ENCODE measurements at places on chromosomes 1 and 21.

DNA sequence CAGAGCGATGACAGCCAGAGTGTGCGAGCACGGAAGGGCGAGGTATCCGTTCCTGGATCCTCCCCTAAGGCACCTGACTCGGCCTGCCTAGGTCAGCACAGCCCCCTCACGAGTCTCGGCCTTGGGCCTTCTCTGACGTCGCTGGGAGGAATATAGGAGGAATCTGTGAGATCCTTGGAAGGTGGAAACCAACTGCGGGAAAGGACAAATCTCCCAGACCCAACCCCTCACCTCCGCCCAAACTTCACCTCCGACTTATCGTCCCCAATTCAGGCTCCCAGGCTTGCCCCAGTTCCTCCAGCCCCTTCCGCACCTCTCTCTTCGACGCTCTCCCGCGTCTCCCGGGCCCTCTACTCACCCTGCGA lies 494 bp downstream of the APH1A start:
- no peak for DNase-seq

GRCh38 chr21:41453761-41454160 lies 27.7 kb downstream of the MX1 start:
- no peak for DNase-seq

GRCh38 chr1:45490121-45490625 lies 790 bp downstream of the TESK2 start:
- no peak for DNase-seq

- no peak for DNase-seq
Measured at GRCh38 chr1:195236991-195237889, 1371.0 kb downstream of the KCNT2 start.

- no peak for DNase-seq
Measured at GRCh38 chr1:31041529-31041928, 24.0 kb downstream of the PUM1 start.

GRCh38 chr1:65323246-65323645 lies 13.9 kb downstream of the DNAJC6 start:
- no peak for DNase-seq

DNA sequence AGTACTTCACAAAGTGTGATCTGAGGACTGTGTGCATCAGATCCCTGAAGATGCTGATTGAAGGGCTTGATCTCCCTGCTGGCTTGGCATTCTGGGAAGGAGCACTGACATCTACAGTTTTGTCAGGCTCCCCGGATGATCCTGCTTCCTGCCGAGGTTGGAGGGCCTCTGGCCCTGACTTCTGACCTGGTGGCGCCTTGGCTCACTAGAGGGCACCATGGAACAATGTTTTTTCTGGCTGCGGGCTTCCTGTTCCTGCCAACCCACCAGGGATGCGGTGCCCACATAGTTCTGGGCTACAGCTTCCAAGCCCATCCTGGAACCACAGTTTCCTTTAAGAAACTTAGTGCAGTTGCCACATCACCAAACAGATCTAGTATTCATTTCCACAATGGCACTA lies 38.8 kb upstream of the RASAL2 start:
- DNase-seq, result no peak

DNA sequence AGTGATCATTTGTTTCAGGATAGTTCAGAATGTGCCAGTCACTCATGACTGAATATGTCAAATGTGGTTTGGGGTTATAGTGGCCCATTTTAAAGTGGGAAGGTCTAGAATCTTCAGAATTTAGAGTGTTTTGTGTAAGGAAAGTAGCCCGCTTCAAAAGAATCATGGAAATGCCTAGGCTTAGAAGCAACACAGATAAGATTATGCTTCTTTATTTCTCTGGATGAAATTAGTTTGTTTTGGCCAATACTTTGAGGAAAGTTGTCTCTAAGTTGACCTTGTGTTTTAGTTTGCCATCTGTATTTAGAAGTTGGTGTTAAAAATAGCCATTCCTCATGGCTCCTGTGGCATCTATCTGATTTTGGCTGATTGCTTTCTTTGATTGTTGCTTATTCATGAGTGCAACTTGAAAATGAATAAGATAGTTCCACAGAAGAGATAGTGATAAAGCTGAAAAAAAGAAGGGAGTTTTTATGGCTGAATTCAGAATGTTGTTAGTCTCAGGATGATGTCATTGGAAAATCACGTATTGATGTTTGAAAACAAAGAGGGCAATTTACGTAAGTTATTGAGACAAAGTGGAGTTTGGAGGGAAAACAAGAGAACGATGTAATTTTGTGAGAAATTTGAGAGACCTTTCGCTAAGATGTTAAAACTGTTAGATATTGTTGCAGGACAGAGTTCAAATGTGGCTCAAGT lies 71.9 kb downstream of the PLA2G4A start:
- DNase-seq, result no peak

DNA sequence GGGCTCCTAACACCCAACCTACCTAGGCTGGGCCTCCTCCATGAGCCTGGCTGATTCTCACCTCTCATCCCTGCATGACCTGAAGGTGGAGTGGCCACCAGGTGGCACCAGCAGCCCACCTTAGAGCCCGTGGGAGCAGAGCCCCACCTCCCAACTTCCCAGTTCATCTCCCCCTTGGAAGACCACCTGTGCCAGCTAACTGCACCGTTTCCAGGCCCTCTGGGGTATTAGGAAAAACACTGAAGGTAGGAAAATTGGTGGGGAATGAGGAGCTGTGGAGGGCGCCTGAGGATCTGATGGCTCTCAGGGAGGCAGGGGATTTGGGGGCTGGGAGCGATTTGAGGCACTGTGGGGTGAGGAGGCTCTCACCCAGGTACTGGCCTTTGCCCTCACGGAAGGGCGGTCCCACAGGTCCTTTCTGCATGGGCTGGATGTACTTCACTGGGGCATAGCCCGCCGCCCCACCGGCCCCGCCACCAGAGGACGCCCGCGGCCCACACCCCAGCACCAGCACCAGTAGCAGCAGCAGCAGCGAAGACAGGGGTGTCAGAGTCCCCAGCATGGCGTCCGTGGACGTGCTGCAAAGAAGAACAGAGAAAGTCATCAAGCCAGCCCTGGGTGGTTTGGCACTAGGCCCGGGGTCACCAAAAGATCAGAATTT lies 11.1 kb downstream of the ADPRS start:
- DNase-seq, result peak; percentile 93

DNA sequence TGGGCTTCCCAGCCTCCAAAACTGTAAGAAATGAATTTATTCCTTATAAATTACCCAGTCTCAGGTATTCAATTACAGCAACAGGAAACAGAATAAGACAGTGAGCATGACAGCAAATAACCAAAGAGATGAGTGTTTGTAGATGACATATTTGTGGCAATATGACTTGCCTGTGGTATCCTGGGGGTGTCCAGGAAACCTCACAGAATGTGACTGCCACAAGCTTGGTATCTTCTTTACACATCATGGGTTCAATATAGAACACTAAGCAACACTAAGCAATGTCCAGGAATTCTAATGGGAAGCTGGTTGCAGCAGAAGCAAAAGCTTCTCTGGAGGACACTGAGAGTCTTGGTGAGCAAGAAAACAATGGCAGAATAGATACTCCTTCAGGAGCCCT lies 236.4 kb upstream of the BEND5 start:
- DNase-seq, result no peak

DNA sequence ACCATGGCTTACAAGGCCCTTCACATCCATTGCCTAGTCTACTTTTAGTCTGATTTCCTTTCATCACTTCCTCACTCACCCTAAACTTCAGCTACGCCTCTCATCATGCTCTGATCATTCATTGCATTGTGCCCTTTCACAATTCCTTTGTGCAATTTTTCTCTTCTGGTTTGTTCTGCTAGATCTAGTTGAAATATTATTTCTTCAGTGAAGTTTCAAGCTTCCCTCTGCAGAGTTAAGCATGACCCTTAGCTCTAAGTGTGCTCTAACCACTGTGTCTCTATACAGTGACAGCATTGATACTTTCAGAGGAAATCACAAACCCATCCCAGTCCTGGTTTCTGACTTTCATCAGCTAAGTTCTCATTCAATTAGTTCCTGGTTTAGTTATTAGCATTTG lies 166.1 kb downstream of the PLA2G4A start:
- no peak for DNase-seq

DNA sequence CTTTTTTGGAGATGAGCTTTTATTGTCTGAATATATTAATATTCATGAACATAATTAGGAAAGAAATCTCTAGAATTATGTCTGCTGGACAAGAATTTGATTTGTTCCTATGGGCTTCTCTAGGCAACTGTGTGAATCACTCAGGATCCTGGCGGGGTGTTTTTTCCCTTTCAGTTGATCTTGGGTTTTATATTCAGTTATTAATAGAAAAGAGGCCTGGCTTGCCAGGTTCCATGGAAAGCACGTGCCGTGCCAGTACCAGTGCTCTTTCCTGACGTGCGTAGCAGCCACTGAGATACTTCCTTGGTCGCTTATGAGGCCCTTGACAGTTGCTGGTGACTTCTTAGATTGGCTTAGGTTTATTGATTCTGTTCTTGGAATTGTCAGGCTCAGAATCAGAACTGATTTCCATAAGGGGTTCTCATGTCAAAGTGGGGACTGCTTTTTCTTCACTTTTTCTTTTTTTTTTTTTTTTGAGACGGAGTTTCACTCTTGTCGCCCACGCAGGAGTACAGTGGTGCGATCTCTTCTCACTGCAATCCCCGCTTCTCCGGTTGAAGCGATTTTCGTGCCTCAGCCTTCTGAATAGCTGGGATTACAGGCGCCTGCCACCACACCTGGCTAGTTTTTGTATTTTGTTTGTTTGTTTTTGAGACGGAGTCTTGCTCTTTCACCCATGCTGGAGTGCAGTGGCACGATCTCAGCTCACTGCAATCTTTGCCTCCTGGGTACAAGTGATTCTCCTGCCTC lies 48.7 kb upstream of the KIF1B start:
- DNase-seq, result no peak

GRCh38 chr1:47675047-47675675 lies 237.3 kb downstream of the FOXD2 start:
- no peak for DNase-seq

DNA sequence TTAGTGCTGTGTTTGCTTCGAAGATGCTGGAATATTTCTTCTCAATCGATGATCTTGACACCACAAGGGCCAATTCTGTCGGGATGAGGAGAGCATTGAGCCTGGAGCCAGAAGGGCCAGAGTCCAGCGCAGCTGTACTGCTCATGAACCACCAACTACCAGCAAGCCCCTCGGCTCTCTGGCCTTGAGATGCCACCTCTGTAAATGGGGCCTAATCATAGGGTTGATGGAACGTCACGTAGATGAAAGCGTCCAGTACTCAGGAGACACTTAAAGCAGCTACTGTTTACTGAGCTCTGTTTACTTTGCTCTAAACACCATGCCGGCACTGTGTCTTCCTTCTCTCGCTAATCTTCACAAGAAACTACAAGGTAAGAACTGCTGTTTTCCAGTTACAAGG lies 26.3 kb downstream of the CCDC185 start:
- no peak for DNase-seq

- no peak for DNase-seq
Measured at GRCh38 chr1:195637539-195637938, 970.7 kb downstream of the KCNT2 start.

DNA sequence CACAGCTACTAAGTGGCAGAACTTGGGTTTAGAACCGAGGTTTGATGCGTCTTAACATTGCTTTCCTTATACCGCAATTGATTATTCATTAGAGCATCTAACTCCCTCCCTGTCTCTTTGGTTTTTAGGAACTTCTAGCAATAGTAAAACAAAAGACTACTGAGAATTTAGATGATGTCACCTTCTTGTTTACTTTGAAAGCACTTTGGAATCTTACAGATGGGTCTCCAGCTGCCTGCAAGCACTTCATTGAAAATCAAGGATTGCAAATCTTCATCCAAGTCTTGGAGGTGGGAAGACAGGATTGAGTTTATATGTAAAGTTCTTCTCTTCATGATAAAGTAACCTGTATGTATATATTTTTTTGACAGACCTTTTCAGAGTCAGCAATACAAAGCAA lies 35.0 kb downstream of the ZYG11A start:
- no peak for DNase-seq

GRCh38 chr1:33902486-33903209 lies 38.8 kb downstream of the HMGB4 start:
- DNase-seq, result no peak

- DNase-seq, result no peak
Measured at GRCh38 chr1:213418268-213419071, 367.4 kb downstream of the RPS6KC1 start.

DNA sequence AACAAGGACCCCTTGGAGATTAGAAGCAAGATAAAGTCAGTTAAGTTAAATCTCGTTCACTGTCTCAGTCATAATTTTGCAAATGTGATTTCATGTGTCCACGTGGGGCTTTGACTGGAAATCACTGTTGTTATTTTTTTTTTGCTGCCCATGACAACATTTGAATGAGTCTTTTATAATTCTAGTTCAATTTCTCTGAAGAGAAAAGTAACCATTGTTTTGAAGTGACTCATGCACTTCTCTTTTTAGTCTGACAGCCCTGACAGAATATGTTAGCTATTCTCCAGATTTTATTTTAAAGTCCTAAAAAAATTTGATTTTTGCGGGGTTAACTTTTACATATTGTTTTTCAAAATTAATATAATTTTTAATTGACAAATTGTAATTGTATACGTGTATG lies 30.7 kb upstream of the NLRP3 start:
- DNase-seq, result no peak

- DNase-seq, result peak; percentile 84
Measured at GRCh38 chr1:32876341-32877210, 5.9 kb upstream of the FNDC5 start.

DNA sequence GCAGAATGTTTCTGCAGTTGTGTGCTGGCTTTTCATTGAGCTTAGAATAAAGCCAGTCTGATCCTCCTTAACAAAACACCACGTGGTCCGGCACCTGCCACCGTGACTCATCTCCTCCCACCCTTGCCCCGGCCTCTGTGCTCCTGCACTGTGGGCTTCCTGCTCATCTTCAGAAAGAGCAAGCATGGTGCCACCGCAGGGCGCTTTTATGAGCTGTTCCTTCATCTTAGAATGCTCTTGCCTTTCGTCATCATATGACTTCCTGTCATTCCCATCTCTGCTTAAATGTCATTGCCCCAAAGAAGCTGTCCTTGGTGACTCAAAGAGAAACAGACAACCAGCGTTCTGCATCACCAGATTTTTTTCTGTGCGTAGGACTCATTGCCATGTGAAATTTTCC lies 117.8 kb downstream of the HHAT start:
- no peak for DNase-seq

DNA sequence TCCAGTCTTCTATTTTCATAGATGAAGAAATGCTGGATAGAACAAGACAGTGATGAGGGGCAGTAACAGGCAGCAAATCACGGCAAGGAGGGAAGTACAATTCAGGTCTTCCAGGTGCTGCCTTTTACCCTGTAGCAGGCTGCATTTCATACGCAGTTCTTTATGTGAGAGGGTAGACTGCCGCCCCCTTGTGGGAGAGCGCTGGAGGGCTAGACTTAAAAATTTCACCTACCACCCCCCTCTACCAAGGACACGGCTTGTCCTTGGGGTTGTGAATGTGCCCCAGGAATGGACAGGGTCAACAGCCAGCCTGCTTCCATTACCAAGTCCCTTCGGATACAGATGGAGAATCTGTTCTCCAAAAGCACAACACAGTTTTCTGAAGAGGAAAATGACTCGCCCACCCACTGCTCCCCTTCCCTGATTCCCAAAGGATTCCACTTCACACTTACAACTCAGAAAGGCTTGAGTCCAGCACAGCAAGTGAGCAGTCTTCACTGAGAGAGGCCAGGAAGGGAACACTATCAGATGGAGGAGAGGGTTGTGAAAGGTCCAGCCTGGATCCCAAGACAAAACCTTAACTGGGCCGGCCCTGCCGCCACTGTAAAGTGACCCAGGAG lies 7.4 kb downstream of the WDR77 start:
- peak; percentile 45 for DNase-seq

Data from GM20000 (cell line).